Stimulated activated CD8-positive, alpha-beta memory T cell treated with anti-CD3 and anti-CD28 coated beads, Interleukin-4, amount 100 ng/mL, for 4 hours (primary cell): ENCODE measurements at places on chromosomes 12 and 14.

DNA sequence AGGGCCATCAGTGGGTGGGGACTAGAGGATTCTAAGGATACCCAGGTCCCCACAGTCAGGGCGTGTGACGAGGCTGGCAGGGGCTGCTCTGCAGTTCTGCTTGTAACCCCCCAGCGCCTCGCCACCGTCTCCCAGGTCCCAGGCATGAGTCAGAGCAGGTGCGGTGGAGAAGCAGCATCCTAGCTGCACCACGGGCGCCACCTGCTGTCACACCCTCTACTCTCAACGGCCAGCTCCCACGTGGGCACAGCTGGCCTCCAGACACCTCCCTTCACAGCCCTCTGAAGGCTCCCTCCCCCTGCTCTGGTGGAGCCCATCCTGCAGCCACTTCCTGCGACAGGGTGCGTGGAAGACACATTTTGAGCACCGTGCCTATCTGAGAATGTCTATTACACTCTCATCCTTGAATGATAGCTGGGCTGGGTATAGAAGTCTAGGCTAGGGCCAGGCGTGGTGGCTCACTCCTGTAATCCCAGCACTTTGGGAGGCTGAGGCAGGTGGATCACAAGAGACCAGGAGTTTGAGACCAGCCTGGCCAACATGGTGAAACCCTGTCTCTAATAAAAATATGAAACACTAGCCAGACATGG is 6.9 kb upstream of the NUDT14 start:
- no peak for DNase-seq

GRCh38 chr14:64818151-64818550 is 61.6 kb downstream of the SPTB start:
- no peak for DNase-seq

GRCh38 chr14:52310541-52310940 is 3.6 kb upstream of the PTGER2 start:
- DNase-seq: no peak

- no peak for DNase-seq
Measured at GRCh38 chr14:54360667-54361066, 36.1 kb upstream of the CDKN3 start.

- DNase-seq: no peak
Measured at GRCh38 chr14:61345151-61345482, 23.7 kb downstream of the PRKCH start.

GRCh38 chr14:91339671-91340369 is 77.8 kb downstream of the CCDC88C start:
- no peak for DNase-seq

- DNase-seq: no peak
Measured at GRCh38 chr12:65814038-65814437, 10.2 kb upstream of the HMGA2 start.

GRCh38 chr14:28757786-28758185 is 8.8 kb upstream of the FOXG1 start:
- no peak for DNase-seq

DNA sequence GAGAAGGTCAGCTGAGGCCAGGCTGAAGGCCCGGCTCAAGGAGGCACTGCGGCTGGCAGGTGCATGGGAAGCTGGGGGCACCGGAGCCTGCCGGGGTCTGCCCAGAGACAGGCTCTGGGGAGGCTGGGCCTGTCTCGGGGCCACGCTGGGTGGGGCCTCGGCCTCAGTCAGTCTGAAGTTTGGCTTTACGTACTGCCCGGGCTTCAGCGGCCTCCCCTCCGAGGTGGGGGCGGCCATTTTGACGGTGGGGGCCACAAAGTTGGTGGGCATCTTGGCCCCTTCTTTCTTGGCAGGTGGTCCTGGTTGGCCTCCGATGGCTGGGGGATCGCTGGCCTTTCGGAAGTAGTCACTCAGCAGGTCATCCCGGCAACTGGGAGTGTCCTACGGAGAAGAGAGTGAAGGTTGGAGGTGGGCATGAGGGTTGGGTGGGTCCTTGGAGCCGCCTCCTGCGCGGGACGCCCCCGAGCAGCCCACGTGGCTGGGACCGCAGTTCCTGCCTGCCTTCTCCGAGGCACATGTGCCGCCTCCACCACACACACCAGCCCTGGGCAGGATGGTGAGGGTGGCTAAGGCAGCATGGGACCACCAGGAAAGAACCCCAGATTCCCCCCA is 28.9 kb upstream of the GPR68 start:
- no peak for DNase-seq

DNA sequence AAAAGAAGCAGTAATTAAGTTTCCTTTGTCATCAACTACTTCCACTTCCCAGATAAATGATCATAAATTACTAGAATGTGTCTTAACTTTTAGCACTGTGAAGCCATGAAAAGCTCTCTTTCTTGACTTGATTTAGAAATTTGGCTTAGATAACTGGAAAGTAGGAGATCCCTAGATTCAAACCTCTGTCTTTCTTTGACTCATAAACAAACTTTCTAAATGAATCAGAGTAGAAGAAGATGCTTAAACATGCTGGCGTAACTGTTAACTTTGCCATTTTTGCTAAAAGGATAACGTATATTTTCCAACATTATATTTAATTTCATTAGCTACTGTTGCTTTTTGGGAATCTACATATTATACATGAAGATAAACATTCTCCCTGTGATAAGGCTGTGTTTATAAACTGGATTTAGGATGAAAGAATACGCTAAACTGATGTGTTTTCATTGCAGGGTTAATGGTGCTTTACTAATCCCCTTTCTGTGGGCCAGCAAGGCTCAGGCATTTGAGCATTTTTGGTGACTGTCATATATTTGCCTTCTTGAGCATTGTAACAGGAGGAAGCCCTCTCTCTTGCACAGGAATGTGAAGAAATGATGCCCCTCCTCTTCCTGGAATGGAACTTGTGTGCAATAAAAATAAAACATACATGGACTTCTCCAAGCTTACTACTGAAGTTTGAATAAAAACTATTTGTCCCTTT is 301.4 kb downstream of the BMP4 start:
- DNase-seq: no peak

GRCh38 chr14:95468448-95469133 is 47.9 kb downstream of the SYNE3 start:
- DNase-seq: no peak
